ENCODE measurements at places on chromosomes 1 and 21. TPM values are rescaled to one million over a fixed set of nuclear protein-coding genes. Genes with fewer than 3 reads are reported as not detected.

OR2L13 gene
- total RNA-seq = not detected

OR6N2 gene
- total RNA-seq = not detected

IVL gene
- not detected for total RNA-seq

PKNOX1 gene
- total RNA-seq = 37.7 TPM

- DNase-seq = no peak
These were observed 156.2 kb downstream of the FMN2 start for GRCh38 chr1:240247899-240248298.

- DNase-seq = no peak
These were observed 46.9 kb upstream of the GOLT1A start for GRCh38 chr1:204260601-204261197.

- no peak for DNase-seq
These were observed 51.6 kb upstream of the ZC3H11B start for GRCh38 chr1:219664310-219665029.

GRCh38 chr1:175169286-175170018 is 23.1 kb downstream of the KIAA0040 start:
- peak; percentile 52 for DNase-seq

DNA sequence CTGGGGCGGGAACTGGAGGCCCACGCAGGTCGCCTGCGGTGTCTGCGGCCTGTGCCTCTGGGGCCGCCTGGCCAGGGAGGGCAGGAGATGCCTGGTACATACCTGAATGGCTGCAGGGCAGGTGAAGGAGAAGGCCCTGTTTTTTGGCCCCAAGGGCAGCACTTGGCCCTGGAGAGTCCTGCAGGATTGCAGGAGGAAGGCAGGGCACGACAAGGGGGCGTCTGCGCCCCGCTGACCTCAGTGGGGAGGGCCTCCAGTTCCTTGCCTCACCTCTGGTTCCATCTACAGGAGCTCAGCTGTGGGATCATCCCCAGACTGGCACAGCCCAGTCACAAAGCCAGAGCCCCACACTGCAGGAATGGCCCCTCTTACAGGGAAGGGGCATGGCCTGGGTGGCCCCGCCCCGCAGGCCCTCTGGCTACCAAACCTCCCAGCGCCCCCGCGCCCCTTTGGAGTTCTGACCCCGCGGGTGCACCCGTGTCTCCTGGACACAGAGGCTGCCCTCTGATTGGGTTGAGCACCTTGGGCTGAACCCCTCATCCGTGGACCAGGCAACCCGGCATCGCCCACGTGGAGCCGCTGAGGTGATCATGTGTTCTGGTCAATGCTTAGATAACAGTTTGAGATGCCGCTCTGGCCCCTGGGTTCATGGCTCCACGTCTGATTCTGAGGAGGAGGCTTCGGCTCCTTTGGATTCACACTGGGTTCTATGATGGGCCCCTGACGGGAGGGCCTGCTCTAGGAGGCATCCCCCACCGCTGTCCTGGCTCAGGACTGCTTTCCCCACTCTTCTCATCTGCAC is 1.3 kb upstream of the PEX10 start:
- DNase-seq = no peak

DNA sequence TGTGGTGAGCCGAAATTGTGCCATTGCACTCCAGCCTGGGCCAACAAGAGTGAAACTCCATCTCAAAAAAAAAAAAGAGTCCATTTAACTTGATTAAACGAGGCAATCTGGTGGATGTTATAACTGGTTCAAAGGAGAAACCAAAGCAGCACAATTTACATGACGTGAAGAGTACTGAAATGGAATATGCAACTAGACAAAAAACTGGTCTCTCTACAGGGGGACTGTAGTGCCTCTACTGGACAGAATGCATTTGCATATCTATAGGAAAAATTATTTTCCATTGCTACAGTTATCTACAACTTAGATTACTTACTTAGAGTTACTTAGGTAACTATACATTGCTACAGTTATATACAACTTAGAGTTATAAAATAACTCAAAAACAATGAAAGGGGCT is 2.7 kb upstream of the CAPN2 start:
- no peak for DNase-seq

DNA sequence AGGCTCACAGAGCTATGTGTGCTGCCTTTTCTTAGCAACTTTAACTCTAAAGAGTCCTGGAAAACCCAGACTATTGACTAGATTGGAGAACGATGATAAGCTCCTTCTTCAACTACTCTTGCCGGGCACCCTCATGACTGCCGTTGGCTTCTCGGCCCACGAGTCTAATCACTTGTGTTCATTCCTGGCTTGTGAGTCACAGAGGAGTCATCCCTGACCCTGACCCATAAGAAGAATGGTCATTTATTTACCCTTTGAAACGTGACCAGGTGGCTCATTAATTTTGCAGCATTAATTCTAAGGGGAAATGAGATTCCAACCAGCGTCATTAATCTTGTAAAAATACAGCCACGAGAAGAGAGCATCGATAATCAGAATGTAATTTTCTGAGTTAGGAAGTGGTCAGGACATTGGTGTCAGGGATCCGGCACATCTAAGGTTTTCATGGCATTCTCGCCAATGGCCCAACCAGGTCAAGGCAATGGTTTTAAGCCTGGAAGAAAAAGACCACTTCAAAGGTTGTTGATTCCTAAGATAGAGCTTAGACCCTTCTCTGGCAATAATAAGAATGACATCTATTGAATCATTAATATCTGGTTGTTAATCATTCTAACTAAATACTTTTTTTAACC is 183.6 kb upstream of the RUNX1 start:
- peak; percentile 78 for DNase-seq

- peak; percentile 20 for DNase-seq
These were observed 44.5 kb downstream of the MDM4 start for GRCh38 chr1:204560590-204561150.

GRCh38 chr1:101148980-101149379 is 87.8 kb upstream of the S1PR1 start:
- no peak for DNase-seq

- DNase-seq = no peak
These were observed 45.2 kb downstream of the H3-3A start for GRCh38 chr1:226107471-226108460.

DNA sequence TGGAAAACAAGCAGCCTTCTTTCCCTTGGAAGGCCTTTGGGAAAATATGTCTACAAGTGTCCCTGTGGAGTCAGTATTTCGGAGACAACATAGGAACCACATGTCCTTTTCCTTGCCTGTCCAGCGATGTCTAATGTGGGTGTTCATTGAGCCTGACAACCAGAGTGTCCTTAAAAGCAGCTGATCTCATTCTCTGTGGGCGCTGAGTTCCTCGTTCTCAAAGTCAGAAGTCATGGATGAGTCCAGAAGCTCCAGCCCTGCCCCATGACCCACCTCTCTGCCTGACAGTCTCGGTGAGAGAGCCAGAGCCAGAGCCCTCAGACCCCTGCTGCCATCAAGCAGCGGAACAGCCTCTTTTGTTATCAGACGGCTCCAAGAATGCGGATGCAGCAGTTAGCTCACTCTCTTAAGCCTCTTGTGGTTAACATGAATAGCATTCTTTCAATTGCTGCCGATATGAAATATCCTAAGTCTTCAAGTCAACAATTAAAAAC is 329.2 kb downstream of the TGFB2 start:
- DNase-seq = peak; percentile 93

DNA sequence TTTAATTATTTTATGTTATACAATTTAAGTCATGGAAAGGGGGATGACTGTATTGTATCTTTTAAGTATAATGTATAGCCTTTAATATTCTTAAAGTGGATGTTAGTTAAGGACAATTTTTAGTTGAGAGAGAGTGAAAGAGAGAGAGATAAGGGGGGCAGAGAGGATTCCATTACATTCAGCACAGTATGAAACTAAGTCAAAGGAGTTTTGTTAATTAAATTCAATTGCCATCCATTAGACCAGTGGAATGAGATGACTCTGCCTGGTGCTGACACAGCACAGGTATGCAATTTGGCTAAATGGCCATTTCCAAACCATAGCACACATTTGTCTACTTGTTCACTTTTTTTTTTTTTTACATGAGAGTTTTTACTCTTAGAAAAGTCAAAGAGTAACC is 27.5 kb downstream of the NFIA start:
- DNase-seq = no peak

GRCh38 chr1:45015683-45016082 is 3.6 kb downstream of the UROD start:
- DNase-seq = no peak

DNA sequence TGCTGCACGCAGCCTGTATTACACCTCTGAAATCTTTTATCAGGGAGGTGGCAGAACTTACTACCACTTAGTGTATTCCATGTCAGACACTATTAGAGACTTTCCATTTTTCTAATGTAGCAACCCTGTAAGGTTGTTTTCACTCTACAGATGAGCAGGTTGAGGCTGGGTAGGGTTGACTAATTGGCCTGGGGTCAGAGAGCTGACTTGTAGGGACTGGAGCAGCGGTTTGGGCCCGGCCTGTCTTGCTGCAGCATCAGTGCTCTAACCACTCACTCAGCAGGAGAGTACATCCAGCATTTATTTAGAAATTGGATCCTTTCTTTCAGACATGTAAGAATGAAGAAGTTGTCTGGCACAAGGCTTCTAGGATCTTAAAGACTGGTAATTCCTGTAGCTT is 25.7 kb upstream of the NBL1 start:
- no peak for DNase-seq

- DNase-seq = no peak
These were observed 10.3 kb downstream of the SH3GLB1 start for GRCh38 chr1:86714561-86715244.

GRCh38 chr1:5507340-5507739 is 484.9 kb downstream of the NPHP4 start:
- DNase-seq = no peak

DNA sequence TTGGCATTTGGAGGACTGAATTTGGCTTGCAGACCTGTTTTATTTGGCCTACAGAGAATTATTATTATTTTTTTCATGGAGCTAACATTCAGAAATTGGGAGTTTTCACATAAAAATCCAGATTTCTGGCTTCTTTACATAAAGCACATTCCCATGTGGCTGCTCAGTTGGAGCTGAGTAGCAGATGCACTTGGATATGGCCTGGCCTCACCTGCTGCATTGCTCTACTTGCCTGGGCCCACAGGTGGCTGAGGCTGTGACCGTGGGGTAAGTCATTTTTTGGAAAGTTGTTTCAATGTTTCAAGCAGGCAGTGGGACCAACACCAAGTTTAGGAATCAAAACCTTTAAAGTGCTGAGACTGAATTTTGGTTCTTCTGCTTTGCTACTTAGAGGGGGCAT is 56.7 kb downstream of the GADD45A start:
- no peak for DNase-seq

GRCh38 chr1:233113009-233113879 is 162.8 kb downstream of the NTPCR start:
- DNase-seq = peak; percentile 92

DNA sequence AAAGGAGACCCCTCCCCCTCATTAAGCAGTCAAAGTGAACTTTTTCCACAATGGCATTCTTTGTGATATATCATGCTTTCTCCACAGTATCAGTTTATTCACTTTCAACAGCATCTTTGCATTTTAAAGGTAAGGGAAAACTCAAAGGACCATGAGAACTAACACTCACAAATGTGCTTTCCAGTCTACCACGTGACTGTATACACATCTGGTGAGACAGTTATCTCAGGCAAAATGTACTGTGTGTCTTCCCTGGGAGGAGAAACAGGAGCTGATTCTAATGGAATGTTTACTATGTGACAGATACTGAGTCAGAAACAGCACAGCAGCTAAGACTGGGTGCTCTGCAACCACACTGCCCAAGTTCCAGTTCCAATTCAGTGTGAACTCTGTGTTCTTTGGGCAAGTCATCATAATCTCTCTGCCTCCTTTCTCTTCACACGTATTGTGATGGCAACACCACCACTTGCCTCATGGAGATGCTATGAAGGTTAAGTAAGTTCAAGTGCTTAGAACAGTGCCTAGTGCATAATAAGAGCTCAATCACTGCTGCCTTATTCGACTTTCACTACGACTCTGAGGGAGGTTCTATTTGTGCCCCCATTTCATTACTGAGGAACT is 79.0 kb downstream of the SLC45A1 start:
- peak; percentile 84 for DNase-seq

DNA sequence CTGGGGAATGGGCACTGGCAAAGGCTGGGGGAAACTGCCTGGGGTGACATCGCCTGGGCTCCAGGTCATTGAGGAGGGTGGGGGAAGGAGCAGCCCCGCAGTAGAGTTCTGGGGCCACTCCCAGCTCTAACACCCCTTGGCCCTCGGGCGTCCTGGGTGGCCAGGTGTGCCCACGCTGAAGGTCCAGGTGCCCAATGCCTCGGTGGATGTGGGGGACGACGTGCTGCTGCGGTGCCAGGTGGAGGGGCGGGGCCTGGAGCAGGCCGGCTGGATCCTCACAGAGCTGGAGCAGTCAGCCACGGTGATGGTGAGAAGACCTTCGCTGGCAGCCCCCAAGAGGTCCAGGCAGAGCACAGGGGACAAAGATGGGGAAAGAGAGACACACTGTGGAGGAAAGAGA is 7.7 kb downstream of the NTRK1 start:
- DNase-seq = no peak

DNA sequence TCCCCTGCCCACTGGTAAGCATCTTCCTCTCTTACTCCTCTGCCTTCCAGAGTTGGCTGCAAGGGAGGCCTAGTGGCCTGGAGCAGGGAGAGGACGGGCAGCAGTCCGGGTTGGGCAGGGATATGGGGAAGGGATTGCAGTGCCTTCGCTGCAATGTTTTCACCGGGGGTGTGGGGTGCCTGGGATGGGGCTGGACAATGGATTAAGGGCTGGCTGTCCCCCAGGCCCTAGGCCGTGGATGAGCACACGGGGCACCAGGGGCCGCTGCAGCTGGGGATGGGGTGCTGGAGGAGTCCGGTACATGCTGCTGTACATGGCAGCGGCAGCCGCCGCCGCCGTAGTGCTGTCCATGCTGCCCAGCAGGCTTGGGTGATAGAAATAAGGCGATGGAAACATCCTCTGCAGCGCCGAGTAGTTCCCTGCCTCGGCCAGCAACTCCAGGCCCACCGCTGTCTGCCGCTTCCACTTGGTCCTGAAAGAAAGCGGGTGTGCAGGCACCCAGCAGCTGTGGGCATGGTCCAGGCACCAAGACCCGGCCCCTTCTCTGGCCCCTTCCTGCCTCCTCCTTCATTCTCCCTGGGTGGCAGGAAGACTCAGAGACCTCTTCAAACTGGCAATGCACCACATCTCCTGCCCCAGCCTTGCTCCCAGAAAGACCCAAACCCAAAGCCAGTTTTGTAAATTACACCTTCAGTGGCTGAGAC is 4.8 kb downstream of the BARHL2 start:
- no peak for DNase-seq

DNA sequence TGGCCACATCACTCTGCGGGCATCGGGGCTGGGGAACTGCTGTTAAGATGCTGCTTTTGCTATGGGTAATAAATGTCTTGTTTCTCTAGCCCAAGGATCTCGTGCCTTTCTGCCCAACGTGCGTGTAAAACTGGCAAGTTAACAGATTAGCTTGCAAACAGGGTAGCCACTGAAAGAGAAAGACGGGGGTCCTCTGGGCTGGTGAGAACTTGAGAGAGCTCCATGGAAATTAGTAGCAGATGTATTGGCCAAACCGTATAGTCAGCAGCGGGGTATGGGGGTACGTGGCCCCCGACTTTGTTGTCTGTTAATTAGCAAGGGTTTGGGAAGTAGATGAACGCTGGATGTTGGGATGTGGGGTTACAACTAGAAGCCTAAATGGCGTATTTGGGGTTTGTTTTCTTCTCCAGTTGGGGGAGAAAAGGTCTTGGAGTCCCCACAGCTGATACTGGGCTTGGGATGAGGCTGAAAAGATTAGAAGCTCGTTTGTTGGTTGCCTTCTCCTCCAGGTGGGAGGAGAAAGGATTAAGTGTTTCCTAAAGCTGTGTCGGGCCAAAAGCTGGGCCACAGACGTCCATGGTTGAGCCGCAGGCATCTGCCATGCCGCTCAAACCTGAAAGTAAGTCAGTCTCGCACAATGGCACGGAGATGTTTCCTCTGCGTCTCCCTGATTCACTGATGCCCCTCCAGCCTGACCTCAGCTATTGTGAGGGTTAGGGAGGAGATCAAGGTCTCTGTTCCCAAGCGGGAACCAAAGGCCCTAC is 32.3 kb upstream of the C1orf174 start:
- no peak for DNase-seq
